ENCODE measurements at places on chromosomes 16 and 17.

DNA sequence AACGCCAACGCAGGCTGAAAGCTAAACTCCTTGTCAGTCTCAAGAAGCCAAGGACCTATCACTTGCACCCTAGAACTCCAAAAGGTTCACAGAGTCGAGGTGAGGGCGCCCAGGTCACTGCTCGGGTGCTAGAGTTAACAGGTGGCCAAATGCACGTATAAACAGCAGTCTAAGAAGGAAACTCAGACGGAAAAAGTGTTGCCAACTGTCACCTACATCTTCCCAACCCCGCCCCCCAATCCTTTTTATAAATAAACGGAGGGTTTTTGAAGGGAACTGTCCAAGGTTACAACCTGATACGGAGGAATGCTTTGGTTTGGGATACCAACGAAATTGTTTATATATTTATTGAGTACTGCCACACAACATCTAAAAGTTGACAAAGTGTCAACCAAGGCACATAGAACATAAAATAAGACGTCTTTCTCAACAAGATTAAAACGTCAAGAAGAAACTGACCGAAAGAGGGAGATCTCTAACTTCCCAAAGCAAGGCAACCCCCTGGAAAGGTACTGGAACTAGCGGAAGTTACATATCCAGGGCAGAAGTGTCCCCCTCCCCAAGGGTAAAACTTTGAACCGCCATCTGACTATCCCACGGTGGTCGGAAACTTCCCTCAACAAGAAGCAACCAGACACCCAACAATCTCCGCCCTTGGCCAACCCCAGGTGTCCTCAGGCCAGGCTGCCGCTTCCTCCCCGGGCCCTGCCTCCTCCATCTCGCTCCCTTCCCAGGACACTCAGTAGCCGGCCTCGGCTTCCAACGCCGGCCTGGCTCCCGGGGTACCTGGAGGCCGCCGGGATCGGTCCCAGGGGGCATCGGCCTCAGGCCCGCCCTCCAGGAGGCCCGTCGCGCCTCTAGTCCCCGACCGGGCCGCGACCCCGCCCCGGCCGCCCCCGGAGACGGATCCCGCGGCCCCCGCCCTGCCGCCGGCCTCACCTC is 982 bp downstream of the SPAG9 start:
- peak; percentile 49 for DNase-seq

GRCh38 chr17:72416054-72416675 is 295.3 kb downstream of the SOX9 start:
- DNase-seq = no peak

GRCh38 chr16:74761665-74762064 is 13.0 kb downstream of the FA2H start:
- DNase-seq = no peak

GRCh38 chr17:17375841-17376240 is 72.7 kb downstream of the NT5M start:
- peak; percentile 40 for DNase-seq

DNA sequence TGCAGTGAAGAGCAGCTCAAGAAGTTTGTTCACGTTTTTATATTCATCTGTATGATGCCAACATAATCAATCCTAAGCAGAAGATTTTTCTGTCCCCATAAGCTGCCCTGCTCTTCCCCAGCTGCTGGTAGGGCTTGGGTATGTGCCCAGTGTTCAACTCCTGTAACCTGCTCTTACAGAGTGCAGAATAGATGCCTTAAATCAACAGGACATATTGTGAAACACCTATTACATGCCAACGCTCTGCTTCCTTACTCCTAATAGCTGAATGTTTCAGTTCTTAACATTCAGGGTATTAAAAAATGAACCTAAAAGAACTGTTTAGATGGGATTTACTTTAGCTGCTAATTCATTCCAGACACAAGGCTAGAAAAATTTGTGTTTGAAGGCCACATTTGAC is 190.9 kb downstream of the HS3ST3A1 start:
- no peak for DNase-seq

- no peak for DNase-seq
Measured at GRCh38 chr16:54040975-54041374, 245.6 kb downstream of the IRX3 start.

DNA sequence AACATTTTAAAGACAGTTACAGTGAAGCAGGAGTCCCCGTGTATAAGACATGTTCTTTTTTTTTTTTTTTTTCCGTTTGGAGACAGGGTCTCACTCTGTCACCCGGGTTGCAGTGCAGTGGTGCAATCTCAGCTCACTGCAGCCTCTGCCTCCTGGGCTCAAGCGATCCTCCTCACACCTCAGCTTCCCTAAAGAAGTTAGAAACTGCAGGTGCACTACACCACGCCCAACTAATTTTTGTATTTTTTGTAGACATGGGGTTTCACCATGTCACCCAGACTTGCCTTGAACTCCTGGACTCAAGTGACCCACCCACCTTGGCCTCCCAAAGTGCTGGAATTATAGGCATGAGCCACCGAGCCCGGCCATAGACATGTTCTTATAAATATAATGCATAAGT is 3.0 kb downstream of the EVI2B start:
- DNase-seq = no peak

GRCh38 chr17:82914375-82914774 is 74.6 kb upstream of the ZNF750 start:
- no peak for DNase-seq

- DNase-seq = no peak
Measured at GRCh38 chr17:77435272-77436057, 294.7 kb downstream of the SEC14L1 start.

DNA sequence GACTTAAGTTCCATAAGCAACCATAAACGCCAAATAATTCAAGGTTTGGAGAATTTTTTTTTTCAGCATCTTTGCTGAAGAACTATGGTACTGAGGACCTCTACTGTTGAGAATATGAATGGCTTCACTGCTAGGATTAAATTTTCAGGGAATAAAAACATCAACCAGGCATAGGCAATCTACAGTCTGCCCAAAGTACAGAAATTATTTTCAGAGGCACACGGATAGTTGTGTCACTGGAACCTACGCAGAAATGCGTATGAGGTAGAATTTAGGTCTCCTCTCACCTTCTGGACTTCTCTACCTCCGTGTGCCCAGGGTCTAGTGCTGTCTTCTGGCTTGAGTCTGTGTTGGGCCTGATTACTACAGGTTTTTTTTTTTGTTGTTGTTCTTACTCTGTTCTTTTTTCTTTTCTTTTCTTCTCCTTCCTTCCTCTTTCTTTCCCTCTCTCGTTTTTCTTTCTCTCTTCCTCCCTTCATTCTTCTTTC is 39.7 kb downstream of the NACA2 start:
- peak; percentile 31 for DNase-seq

DNA sequence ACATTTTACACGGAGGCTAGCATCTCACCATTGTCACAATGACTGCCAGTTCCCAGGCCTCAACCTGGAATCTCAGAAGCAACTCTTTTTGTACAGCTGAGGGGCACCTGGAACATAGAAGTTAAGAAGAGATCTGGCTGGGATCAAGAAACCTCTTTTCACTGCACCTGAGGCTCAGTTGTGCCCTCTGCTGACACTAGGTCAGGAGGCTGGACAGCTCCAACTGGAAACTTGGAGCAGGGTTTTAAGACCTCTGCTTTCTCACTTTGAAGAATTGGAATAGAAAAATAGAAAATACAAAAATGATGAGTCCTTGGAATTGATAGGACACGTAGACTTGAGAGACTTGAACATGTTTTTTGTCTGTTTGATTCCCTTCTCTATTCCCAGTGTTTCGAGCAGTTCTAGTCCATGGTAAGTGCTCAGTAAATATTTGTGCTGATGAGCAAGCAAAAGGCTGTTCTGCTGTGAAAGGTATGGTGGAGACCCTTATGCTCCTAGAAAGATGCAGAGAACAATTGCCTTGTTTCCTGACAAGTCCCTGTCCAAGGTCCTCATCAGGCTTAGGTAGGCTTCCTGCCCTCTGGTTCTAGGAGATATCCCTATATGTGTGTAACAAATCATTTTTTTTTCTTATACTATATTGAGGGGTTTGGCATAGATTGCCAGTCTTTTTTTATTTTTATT is 13.6 kb upstream of the PPM1D start:
- DNase-seq = no peak

DNA sequence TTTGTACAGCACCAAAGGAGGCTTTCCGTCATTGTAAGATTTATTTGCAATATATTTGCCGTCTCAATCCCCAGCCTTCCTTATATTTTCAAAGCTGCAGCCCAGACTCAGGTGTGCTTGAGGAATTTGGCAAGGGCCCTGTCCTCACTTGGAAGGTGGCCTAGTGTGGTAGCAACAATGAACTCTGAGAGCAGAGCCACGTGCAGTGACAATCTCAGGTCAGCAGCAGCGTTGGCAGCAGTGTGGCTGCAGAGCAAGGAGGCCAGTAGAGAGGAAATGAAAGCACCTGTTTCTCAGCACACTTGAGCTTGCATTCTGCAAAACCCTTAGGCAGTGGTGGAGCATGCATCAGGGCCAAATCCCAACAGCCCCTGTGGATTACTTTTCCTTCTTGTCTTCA is 613.5 kb downstream of the RBFOX1 start:
- DNase-seq = no peak

GRCh38 chr17:59260722-59261121 is 40.4 kb downstream of the GDPD1 start:
- no peak for DNase-seq

- no peak for DNase-seq
Measured at GRCh38 chr17:69358688-69359596, 32.0 kb upstream of the ABCA5 start.

- DNase-seq = no peak
Measured at GRCh38 chr16:54964239-54964638, 33.6 kb downstream of the IRX5 start.

DNA sequence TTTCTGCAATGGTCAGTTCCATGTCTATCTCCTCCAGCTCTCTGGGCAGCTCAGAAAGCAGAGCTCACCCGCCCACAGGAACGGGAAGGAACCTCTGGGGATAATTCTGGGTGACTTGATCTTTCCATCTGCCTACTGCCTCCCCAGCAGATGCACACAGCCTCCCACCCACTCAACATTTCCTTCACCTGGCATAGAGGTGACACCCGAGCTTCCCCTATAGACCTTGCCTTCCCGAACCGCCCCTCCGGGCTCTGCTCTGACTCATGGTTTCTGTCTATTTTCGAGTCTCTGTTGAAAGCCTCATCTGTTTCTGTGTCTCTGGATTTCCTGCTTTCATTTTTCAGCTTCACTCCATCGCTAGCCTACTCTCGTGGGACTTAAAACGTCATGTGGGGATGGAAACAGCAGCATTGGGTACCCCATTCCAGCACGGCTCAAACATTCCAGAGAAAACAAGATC is 11.4 kb downstream of the GGA3 start:
- peak; percentile 56 for DNase-seq

GRCh38 chr17:9072696-9073339 is 51.5 kb downstream of the NTN1 start:
- no peak for DNase-seq

DNA sequence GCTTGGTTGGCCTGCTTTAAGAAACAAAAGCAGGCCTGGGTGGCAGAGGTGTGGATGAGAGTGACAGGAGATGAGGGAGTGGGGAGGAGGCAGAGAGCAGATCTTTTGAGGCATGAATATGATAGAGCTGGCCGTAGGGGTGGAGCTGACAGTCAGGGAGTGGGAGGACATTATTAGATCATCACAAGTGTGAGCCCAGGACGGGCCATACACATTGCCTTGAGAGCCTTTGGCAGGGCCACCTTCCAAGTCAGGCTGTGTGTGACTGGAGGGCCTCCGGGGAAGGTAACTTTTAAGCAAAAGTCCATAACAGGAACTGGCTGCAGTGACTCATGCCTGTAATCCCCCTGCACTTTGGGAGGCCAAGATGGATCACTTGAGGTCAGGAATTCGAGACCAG is 26.3 kb downstream of the GINS3 start:
- peak; percentile 48 for DNase-seq

DNA sequence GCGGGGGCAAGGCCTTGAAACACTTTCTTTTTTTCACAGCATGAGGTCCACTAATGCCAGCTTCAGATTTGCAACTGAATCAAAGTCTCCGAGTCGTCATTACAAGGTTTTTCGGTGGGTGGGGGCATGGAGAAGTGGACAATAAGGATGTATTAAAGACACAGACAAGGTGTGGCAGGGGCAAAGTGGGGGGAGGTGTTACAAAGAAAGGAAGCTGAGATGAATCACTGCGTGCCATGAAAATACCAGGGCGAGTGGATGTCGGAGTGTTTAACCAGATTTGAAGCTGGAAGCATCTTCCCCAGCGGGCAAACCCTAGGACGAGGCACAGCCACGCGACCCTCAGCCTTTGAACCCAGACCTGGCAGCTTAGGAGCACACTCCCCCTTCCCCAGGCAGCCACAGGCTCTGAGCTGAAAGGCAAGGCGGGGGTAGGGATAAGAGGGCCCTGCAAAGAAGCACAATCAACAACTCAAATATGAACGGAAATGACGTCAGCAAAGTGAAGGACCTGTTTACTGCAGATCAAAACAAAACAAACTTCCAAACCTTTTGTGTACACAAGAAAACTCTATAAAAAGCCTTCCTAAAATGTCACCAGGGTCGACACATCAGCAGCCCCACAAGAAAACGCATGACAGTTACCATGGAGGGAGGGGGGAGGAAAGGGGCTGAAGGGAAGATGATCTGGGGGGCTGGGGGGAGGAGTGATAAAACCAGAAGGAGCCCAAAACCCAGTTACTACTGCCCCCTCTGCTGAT is 5.6 kb upstream of the ZFHX3 start:
- DNase-seq = no peak

Data from MV-4-11 (cell line).